Fibroblast of skin of right quadriceps (primary cell): ENCODE measurements at places on chromosomes 4 and X.

DNA sequence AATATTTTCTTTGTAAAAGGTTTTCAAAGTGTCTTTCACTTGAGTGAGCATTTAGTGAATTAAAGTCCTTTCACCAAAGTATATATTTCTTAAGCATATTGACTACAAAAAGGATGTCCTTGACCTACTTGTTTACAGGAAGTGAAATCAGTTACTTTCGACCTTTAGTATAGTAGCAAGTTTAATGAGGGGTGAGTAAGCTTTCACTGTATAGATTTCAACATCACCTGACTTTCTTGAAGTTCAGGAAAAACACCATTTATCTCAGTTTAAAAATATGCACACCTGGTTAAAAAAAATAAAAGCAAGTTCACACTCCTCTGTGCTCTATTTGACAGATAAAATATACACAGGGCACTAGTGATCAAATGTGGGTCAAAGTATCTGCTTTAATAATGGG is 88.1 kb downstream of the CCSER1 start:
- no peak for DNase-seq

GRCh38 chr4:60840020-60840419 is 360.1 kb upstream of the ADGRL3 start:
- no peak for DNase-seq

GRCh38 chrX:39491548-39492297 is 606.0 kb downstream of the BCOR start:
- DNase-seq: no peak

DNA sequence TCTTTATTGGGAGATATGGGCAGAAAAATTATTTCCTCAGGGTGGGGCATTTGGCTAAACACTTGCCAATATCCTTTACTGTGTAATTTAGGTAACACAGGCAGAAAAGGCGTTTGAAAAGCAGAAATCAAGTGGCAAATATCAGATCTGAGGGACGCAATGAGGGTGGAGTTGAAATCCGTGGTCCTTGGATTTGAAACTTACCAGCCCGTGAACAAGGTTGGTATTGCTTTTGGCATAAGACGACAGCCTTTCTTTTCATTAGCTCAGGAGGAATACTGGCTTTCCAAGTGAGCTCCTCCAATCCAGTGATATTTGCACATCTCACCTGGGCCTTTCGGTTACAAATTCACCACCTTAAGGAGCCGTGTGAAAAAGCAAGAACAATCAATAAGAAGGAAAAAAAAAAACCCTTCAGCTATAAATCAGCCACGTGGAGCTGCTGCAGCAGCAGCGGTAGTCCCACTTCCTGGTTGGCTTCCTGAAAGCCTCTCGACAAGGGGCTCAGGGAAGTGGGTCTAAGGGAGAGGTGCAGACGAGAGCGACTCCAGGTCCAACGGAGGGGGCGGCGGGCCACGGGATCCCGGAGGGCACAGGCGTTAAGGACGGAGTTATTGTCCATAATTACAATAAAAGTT is 734 bp upstream of the GALNT7 start:
- peak; percentile 17 for DNase-seq

- DNase-seq: no peak
These were observed 59.1 kb downstream of the AMELX start for GRCh38 chrX:11352296-11352741.

- DNase-seq: no peak
These were observed 12.1 kb downstream of the TBL1X start for GRCh38 chrX:9476810-9477575.

DNA sequence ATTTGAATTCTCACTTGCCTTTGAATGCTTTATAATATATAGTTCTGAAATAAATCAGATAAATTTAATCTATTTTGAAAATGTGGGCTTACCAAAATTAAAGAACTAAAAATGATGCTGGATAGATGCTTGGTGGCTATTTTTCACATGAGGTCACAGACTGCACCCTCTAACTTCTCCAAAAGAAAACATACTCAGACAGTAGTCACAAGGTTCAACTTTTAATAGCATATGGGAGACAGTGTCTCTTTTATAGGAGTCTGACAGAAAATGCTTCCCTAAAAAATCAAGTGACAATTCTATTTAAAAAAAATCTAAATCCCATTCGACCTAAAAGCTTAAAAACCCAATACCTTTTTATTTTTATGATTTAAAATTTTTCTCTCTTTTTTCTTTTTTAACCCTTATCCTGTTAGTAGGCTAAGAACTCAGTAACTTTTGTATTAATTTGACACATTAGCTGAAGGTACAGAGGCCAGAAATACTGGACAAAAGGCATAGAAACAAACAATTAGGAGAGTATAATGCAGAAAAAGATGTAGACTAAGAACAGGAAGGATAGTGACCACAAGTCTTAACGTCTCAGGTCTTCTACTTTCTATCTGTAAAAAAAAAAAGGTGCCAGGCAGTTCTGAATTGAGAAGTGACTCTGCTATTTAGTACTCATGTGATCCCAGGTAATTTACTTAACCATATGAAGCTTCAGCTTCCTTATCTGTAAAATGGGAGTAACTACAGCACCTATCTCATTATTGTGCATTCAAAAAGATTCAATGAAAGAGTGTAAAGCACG is 7.6 kb downstream of the TIGD4 start:
- no peak for DNase-seq

- peak; percentile 6 for DNase-seq
These were observed 53.9 kb upstream of the HEPH start for GRCh38 chrX:66110112-66110511.

GRCh38 chr4:168831919-168832762 is 177.9 kb downstream of the CBR4 start:
- DNase-seq: peak; percentile 86

- no peak for DNase-seq
These were observed 38.7 kb upstream of the FRAS1 start for GRCh38 chr4:78018271-78019049.

GRCh38 chr4:122959981-122960610 is 37.7 kb upstream of the NUDT6 start:
- DNase-seq: peak; percentile 13

DNA sequence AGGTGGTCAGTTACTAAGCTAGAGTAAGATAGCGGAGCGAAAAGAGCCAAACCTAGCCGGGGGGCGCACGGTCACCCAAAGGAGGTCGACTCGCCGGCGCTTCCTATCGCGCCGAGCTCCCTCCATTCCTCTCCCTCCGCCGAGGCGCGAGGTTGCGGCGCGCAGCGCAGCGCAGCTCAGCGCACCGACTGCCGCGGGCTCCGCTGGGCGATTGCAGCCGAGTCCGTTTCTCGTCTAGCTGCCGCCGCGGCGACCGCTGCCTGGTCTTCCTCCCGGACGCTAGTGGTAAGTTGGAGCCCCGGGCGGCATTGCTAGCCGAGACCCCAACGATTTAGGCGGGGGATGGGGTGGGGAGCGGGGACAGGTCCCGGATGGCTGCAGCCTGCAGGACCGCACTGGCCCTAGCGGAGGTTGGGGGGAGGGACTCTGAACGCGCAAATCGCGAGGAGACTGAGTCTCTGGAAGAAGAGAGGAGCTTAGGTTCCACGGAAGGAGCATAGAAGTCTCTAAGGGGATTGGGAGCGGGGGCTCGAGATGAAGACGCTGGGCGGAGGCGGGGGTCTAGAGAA is 573 bp downstream of the HTR2C start:
- DNase-seq: no peak

- no peak for DNase-seq
These were observed 106.5 kb downstream of the AMMECR1 start for GRCh38 chrX:110211340-110211739.

DNA sequence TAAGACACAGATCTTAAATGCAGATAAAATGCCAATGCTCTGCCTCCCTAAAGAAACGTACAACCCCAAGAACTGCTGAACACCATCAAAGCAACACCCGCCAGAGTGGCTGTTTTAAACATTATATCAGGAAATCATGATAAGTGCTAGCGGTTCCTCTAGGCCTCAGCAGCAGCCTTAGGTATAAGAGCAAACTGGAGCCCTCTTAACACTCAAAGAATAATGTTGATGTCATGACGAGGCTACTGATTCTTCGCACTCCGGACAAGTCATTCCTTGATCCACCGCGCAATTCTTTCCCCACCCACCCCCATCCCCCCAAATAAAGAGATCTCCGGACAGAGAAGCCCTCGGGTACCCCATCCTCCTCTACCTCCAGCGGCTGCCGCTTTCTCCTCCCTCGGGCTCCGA is 507 bp downstream of the LIN54 start:
- DNase-seq: peak; percentile 34

- DNase-seq: peak; percentile 28
These were observed 15.8 kb downstream of the DCUN1D4 start for GRCh38 chr4:51858605-51859202.

DNA sequence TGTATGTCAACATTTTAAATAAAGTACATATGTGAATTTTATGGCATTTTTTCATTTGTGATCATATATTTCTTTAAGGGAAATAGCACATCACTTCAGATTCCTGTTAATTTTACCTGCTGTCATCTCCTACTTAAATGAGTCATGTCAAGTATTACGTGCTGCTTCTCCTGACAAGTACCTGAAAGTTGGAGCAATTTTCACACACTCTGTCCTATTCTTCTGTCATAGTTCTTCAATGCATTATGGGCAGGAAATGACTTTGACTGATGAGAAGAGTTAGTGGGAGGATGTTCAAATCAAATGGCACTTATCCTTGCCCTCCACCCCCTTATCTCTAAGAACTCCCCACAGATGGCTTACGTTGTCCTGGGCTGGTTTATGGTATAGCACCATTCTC is 64.2 kb upstream of the SYTL5 start:
- DNase-seq: no peak

- no peak for DNase-seq
These were observed 320.5 kb upstream of the IGFBP7 start for GRCh38 chr4:57430726-57431125.

- no peak for DNase-seq
These were observed 27.9 kb downstream of the GRK4 start for GRCh38 chr4:2991243-2991642.

DNA sequence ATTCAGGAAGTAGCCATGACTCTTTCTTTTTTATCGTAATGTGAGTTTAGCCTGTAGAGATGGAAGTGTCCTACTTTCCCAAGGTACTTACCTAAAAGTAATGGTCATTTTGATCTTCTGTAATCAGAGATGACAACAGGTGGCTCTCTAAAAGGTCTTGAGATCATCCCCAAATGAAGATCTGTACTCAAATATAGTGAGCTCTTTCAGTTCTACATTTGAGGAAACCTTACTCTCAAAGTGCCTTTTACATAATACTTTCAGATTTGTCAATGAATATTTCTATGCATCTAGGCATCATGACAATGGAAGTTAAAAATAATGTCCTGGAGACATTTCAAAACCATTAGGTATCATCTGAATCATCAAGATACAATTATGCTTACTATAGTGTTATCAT is 17.2 kb upstream of the MND1 start:
- DNase-seq: no peak

DNA sequence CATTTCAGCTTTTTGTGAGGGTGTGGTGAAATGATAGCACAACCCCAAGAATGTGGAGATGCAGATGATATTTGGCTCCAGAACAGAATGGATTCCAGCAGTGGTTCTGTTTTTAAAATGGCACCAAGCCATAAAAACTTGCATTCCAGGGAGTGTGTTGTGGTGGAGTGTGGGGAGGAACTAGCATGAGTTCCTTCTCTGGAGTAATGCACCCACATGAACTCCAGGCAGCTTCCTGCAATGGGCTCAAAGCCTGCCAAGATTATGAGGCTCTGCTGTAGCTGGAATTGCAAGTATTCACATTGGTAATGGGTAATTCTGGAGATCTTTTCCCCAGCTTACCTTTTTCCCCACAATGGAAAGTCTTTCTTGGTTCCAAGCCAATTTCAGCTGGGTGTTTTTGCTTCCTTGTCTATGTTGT is 161.4 kb downstream of the RAB28 start:
- peak; percentile 86 for DNase-seq

GRCh38 chr4:123121241-123121907 is 199.0 kb upstream of the NUDT6 start:
- DNase-seq: peak; percentile 28

DNA sequence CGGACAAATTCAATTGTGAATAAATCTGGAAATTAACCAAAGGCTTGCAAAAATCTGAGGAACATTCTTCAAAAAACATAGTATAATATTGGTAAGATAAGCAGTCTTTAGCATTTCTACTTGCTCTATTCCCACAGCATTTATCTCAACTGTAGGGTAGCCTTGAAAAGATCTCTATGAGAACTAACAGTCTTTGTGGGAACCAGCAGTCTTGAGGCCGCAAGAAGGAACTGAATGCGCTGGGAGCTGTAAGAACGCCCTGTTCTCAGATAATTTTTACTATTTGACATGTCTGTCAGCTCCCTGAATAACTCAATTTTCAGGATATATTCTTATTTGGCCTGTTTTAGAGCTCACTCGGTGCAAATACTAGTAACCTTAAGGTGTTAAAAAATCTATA is 519.3 kb upstream of the CXorf51A start:
- no peak for DNase-seq

GRCh38 chr4:7987148-7987989 is 47.7 kb upstream of the AFAP1 start:
- DNase-seq: peak; percentile 67

GRCh38 chr4:134018846-134019245 is 182.7 kb downstream of the PABPC4L start:
- peak; percentile 70 for DNase-seq

DNA sequence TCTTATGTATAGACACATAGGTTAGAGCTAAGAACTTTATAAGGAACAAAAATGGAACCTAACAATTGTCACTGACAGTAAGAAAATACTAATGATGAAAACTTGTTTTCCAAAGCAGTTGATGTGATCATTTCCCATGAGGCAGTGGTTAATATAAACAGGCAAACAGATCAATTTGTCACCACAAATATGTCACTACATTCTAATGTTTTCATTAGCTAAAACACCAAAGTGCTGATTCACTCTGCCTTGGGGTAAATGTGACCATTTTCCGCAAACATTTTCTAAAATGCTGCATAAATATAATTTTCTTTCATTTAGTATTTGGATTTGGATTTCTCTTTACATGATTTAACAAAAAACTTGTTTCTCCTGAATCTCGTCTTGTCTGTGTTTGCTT is 408.9 kb upstream of the CTSO start:
- peak; percentile 73 for DNase-seq

DNA sequence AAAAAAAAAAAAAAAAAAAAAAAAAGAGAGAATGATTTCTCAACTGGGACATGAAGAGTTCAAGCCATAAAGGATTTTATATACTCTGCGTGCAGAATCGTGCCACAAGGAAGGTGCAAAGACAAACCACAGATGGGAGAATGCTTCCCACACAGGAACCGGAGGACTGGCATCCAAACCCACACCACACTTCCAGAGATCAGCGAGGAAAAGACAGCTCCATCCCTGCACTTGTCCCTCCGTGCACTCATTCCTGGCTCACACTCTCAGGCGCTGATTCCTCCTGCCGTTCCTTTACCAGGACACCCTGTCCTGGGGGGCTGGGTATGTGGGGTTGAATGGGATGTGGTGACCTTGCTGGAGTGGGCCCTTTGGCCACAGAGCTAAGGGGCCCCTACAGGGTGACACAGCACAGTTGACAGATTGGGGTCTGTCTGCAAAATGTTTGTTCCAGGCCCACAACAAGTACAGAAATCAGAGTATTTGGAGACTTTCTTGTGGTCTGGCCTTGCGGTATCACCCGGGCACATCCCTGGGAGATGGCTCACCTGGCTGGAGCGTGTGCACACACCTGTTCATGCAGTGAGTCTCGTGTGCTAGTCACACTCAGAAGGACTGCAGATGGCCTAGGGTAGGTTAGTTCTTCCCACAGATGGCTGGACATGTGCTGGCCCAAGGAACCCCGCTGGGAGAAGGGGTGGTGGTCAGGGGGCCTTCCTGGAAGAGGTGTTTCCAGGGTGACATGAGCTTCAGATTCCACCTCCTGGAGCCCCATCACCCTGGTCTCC is 55.4 kb upstream of the GPR78 start:
- peak; percentile 31 for DNase-seq

- DNase-seq: no peak
These were observed 5.3 kb downstream of the LRRC66 start for GRCh38 chr4:52014903-52015302.
